ENCODE measurements at places on chromosomes 6 and 20.
A peak's percentile ranks its signal among the peaks of the same experiment; 100 is the strongest.

GRCh38 chr6:116406678-116407345 is 36.1 kb downstream of the DSE start:
- no peak for DNase-seq

- no peak for DNase-seq
Observed at GRCh38 chr20:45056473-45057173, 44.3 kb downstream of the KCNS1 start.

GRCh38 chr6:108492131-108492766 is 68.5 kb upstream of the FOXO3 start:
- DNase-seq = no peak

DNA sequence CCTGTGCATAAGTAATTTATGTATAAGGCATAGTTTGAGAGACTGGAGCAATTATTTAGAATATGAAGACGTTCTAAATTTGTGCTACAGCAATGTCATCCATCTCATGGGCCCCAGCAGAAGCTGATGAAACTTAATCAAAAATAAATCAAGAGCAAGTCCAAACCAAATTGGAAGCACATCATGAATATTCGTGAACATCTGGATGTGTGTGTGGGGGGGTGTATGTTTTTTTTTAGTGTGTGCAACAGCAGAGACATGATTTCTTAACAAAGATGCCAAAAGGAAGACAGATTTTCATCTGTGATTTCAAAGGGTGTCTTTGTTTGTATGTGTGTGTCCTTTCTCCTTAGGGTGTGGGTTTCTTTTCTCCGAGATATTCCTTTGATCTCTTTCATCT is 58.9 kb downstream of the SASH1 start:
- DNase-seq = no peak

- no peak for DNase-seq
Observed at GRCh38 chr20:62294516-62294915, 8.3 kb upstream of the ADRM1 start.

GRCh38 chr20:38685853-38686473 is 38.3 kb upstream of the SLC32A1 start:
- DNase-seq = peak; percentile 16

DNA sequence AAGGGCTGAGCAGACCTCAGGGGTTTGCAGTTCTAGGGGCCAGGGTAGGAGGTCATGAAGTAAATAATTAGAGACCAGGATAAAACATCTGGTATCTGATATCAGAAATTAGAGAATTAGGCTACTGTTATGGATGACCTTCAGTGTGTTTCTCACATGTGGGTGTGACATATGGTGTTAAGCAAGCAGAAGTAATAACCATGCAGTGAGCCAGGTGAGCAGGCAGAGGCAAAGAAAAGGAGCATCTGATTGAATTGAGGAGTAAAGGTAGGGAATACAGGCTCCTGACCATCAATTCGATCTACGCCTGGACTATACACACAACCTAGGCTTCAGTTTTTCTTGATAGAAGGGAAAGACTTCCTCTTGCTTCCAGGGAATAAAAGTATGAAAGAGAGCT is 34.7 kb upstream of the MAP3K7 start:
- DNase-seq = no peak

- no peak for DNase-seq
Observed at GRCh38 chr6:54719131-54719530, 127.4 kb upstream of the FAM83B start.

DNA sequence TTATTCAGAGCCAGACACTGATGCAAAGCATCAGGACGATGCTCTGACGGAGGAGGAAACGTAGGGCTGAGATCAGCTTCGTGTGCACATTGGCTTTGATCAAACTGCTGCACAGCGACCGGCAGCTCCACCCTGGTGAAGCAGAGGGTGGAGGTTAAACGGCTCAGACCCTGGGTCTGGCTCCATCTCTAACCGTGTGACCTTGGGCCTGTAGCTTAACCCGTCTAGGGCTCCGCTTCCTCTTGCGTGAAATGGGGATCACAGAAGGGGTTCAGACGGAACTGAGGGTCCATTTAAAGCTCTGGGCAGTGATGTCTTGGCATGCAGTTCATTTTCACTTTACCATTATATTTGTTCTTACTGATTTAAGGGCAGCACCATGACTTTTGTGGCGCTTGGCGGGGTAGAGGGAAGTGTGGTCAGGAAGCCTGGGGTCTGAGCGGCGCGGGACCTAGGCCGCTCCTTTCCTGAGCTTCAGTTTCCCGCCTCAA is 644 bp downstream of the RBL1 start:
- DNase-seq = peak; percentile 41

DNA sequence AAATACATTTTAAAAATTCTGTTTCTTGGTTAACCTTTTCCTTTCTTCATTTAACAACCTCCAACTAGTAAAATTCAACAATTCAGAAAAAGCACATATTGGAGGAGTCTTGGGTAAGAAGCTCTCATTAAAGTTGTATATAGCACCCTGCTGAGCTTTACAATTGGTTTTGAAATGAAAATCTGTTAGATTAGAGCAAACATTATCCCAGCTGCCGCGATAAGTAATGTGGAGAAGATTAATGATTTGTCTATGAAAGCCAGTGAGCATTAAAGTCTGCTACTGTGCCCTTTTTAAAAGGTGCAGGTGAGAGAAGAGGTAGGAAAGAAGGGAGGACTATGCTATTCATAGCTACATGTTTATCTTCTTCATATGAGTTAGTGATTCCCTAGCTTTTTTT is 201.5 kb downstream of the ZFAND3 start:
- no peak for DNase-seq

DNA sequence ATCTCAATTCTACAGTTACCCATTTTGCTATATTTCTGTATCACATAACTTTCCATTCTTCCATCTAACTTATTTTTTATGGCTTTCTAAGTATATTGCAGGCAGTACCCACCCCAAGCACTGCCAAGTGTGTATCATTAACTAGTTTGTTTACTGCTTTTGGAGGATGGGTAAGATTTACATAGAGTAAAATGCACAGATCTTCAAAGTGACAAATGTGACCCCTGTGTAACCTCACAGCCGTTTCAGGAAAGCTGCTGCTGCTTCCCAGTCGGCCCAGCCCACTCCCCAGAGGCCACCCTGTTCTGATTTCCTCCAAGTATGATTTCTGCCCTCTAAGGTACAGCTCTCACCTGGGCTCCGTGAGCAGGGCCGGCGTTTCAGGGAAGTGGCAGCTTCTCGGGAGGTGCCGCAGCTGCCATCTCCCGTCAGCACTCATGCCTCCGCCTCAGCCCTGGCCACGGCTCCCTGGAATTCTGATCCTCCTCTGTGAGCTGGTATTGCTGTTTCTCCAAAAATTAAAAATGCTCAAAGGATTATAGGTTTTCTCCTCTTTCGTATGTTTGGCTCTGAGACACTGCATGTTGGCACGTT is 15.0 kb upstream of the MAP1LC3A start:
- no peak for DNase-seq

GRCh38 chr20:56460459-56460858 is 8.0 kb upstream of the RTF2 start:
- peak; percentile 31 for DNase-seq

- DNase-seq = no peak
Observed at GRCh38 chr20:8394308-8394945, 262.4 kb downstream of the PLCB1 start.

GRCh38 chr6:128659878-128660622 is 139.7 kb upstream of the PTPRK start:
- no peak for DNase-seq

GRCh38 chr20:23161244-23161891 is 75.2 kb upstream of the CD93 start:
- no peak for DNase-seq

GRCh38 chr6:24708612-24709011 is 10.3 kb downstream of the C6orf62 start:
- no peak for DNase-seq

DNA sequence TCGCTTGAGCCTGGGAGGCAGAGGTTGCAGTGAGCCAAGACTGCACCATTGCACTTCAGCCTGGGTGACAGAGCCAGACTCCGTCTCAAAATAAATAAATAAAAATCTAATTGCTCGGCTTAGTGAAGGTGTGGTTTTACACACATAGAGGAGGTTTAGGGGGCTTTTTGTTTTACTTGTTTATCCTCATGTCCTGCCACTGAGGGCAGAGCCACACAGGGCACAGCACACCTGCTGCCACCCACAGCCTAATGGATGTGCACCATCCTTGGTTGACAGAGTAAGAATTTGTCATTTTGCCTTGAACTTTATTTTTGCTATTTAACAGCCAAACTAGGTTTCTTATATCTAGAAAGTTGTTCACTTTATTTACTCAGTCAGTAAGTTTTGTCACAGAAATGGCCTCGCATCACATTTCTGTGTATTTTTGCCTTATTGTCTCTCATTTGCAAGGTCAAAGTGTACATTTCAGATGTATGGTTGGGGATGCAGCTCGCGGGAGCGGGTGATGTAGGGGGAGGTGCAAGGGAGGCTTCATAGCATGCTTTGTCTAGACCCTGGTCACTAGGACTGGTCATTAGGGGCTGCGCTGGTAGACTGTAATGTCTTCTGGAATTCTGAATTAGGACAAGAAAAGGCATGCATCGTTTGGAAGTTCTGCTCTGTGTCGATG is 67.8 kb upstream of the NAA20 start:
- DNase-seq = no peak

- no peak for DNase-seq
Observed at GRCh38 chr20:19986419-19986818, 30.7 kb upstream of the NAA20 start.

DNA sequence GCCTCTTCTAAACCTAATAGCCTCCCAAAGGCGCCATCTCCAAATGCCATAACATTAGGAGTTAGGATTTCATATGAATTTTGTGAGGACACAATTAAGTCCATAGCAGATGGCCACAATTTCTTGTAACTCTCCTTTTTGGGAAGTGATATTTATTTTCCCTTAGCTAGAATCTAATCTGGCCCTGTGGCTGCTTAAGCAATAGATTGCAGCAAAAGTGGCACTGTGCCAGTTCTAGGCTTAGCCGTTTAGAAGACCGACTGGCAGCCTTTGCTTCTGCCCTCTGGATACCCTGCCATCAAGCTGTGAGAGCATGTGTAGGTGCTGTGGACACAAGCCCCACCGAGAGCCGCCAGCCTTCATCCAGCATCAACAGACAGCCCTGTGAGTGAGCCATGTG is 15.9 kb upstream of the ADGB start:
- no peak for DNase-seq

DNA sequence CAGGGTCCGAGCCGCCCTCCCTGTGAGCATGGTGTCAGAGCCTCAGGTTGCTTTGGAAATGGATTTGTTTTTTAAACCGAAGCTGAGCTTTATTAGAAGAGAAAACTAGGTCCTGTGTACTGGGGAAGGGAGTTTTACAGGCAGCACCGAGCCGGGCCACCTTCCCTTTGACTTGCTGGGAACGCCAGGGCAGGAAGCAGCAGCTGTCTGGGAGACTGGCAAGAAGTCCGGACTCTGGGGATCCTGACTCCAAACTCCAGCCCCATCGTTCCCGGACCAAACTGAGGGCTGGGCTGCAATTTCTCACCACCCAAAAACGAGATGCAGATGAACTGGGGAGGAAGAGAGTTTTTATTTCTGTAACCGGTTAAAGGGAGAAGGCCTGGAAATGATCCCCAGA is 214.9 kb upstream of the KCNG1 start:
- DNase-seq = no peak

- no peak for DNase-seq
Observed at GRCh38 chr20:4867051-4867450, 134.3 kb downstream of the SLC23A2 start.

GRCh38 chr6:160300076-160300695 is 41.6 kb upstream of the SLC22A2 start:
- no peak for DNase-seq

DNA sequence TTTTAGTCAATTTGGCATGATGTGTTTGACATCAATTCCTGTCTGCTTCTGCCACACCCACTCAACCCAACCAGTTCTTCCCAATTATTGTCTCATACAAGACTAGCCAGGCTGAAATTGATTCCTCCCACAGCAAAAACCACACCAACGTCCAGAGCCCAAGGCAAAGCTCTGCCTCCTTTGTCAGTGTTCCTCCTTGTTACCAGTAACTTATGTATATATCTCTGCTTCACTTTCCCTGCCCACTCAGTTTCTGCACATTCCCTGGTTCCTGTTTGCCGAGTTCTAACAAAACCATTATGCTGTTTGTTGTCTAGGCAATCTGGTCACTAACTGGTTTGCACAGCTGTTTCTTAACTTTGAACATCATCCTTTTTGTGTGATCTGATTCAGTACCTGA is 547.9 kb upstream of the PTCHD4 start:
- no peak for DNase-seq

DNA sequence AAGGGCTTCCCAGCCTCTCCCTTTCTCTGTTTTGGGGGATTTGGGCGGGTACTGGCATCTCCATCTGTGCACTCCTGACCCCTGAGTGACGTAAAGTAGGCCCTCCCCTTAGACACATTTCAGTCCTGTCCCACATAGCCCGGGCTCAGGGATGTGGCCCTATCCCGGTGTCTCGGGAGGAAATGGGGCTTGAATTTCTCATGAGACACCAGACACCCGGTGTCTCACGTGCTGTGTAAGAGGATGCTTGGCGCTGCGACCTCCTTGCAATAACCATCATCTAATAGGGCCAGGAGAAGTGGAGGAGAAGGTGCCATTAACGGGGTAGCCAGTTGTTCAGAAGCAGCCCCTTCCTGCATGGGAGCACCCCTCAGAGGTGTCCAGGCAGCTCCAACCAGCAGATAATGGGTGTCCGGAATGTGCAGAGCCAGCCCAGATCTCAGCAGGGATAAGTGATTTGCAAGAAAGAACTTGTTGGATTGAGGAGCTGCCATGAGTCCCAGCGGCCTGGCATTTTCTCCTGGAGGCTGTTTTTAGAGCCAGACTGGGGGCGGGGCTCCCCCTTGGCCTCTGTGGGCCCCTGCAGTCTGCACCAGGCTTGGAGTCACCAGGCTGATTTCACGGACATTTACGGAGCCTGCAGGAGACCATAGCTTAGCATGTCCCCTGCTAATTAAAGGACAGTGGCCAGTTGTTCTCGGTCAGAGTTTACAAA is 372.0 kb downstream of the PREX1 start:
- DNase-seq = no peak

DNA sequence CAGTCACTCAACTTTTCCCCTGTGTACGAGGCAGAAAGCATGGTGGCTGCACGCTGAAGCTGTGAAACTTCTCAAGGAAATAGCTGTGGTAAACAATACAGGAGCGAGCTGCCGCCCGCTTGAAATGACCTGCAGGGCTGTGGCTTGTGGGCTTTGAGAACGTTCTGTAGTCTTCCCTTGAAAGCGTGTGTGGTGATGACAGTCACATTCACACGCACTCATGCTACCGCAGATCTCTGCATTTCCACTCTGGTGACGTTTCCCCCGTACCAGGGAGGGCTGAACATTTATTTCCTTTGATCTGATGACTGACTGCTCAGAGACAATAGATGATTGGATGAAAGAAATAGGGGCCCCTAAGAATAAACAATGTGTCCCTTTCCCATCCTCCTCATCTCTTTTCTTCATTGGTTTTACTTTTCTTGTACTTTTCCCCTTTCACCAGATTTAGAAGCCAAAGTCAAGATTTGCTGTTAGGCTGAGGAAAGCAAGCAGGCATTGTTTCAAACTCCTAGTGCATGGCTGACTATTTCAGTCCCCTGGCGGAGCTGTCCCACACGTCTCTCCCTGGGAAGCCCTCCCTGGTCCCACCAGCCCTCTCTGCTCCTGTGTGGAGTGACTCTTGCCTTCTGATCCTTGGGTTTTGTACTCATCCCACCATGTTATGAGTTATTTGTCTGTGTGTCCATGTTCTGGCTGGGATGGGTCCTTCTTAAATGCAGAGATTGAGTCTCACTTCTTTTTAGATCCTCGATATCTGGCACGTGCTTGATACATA is 3.9 kb downstream of the SYTL3 start:
- DNase-seq = peak; percentile 83

- DNase-seq = no peak
Observed at GRCh38 chr20:36628076-36628475, 17.9 kb downstream of the SLA2 start.

Measured in effector CD4-positive, alpha-beta T cell (primary cell).